ENCODE measurements at places on chromosomes 16 and 17.

GRCh38 chr17:72705905-72706395 lies 386.5 kb downstream of the SLC39A11 start:
- no peak for DNase-seq

DNA sequence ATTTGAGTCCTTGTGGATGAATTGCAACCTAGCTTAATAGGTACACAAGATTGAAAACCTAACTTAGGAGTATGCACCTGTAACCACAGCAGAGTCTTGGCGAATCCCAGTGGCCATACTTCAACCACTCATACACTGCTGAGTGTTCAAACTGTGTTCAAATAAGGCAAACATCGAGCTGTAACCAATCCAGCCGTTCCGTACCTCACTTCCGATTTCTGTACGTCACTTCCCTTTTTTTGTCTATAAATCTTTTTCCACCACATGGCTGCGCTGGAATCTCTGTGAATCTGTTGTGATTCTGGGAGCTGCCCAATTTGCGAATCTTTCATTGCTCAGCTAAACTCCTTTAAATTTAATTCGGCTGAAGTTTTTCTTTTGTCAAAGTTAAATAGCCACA lies 190.6 kb downstream of the MAF start:
- no peak for DNase-seq

GRCh38 chr17:32625971-32626370 lies 139.2 kb downstream of the CDK5R1 start:
- DNase-seq, result no peak

DNA sequence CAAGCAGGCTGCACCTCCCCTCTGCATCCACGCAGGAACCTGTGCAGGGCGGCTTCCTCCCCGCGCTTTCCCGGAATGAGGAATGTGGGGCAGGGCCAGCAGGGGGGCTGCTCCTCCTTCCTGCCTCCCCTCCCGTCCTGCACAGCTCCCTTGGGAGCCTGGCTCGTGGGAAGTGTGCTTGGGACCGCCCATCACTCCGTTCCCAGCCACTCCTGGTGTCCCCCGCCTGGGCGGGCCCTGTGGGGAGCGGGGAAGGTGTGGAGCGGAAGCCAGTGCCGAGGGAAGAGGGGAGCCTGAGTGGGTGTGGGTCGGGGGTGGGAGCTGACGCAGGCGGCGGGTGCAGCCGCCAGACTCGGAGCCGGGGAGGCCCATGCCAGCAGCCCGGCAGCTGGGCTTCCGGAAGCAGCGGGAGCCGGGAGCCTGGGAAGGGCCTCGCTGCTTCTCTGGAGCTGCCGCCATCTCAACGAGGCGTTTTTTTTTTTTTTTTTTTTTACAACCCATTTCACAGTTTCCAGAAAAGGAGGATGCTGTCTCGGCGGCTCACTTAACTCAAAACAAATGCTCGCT lies 24.1 kb downstream of the BAHCC1 start:
- DNase-seq, result no peak
